ENCODE measurements at places on chromosomes 12 and 14. TPM values are rescaled to one million over a fixed set of nuclear protein-coding genes. Genes with fewer than 3 reads are reported as not detected.

C12orf54 gene
- total RNA-seq, result not detected

CIROP gene
- total RNA-seq, result not detected

ATL1 gene
- total RNA-seq, result 3.1 TPM

MUCL1 gene
- not detected for total RNA-seq

OTOGL gene
- 0.05 TPM for total RNA-seq

AKAP3 gene
- total RNA-seq, result 1.6 TPM

CABP1 gene
- 0.14 TPM for total RNA-seq

C3AR1 gene
- total RNA-seq, result not detected

HOXC12 gene
- not detected for total RNA-seq

SENP1 gene
- total RNA-seq, result 15.6 TPM

C14orf132 gene
- 2.6 TPM for total RNA-seq

SYCP3 gene
- total RNA-seq, result not detected

PPFIA2 gene
- total RNA-seq, result 0.07 TPM

TBX3 gene
- total RNA-seq, result 1.4 TPM

DNA sequence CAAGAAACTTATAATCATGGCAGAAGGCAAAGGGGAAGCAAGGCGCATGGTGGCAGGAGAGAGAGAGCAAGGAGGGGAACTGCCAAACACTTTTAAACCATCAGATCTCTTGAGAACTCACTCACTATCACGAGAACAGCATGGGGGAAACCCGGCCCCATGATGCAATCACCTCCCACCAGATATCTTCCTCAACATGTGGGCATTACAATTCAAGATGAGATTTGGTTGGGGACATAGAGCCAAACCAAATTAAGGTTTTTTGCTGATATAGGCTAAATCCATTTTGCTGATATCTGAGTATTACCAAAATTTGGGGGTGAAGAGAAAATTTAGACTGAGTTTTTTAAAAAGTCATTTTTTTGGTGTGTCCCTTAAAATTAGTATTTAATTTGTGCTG, 54.9 kb upstream of the TMX1 start:
- no peaks in the 10 kb centered on the region for H3K36me3 ChIP-seq
- no peaks in the 10 kb centered on the region for H3K4me1 ChIP-seq
- DNase-seq, result no peak

DNA sequence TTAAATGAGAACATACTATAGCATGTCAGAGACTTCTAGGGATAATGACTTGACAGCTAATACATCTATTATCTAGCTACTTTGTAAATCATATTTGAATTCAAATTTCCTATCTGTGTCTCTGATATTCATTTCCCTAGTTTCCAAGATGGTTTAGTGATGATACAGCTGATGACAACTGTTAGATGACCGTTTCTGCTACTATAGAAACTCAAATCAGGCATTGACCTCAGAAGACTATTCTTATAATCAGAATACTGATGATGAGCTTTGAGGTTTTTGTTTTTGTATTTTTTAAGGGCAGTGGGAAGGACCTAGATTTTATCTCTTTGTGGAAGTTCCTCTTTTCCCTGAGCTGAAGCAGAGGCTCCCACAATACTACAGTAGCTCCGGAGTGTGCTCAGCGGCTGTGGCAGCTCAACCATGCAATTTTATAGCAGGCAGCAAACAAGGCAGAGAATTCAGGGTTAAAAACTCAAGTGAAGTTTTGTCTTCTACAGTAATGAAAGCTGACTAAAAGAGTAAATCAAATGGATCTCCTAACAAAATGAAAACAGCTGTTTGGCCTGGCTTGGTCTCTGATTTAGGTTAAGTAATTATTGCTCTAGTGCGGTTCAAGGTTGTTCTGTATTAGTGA, 145.1 kb downstream of the SLC25A21 start:
- no peak overlapping the region for H3K27ac ChIP-seq
- no peaks in the 10 kb centered on the region for H3K27me3 ChIP-seq
- H3K4me1 ChIP-seq, result no peaks in the 10 kb centered on the region
- no peaks in the 10 kb centered on the region for H3K36me3 ChIP-seq
- no peak overlapping the region for H3K4me3 ChIP-seq

- no peak overlapping the region for H3K4me3 ChIP-seq
- DNase-seq, result no peak
- H3K27me3 ChIP-seq, result no peaks in the 10 kb centered on the region
- H3K27ac ChIP-seq, result no peak overlapping the region
Observed at GRCh38 chr12:78167510-78167909, 336.8 kb downstream of the NAV3 start.

- no peaks in the 10 kb centered on the region for H3K4me1 ChIP-seq
- no peak overlapping the region for H3K4me3 ChIP-seq
- H3K27me3 ChIP-seq, result peaks cover 21% of the 10 kb centered on the region
- DNase-seq, result peak; percentile 84
Observed at GRCh38 chr12:57124261-57124877, 3.9 kb upstream of the LRP1 start.

DNA sequence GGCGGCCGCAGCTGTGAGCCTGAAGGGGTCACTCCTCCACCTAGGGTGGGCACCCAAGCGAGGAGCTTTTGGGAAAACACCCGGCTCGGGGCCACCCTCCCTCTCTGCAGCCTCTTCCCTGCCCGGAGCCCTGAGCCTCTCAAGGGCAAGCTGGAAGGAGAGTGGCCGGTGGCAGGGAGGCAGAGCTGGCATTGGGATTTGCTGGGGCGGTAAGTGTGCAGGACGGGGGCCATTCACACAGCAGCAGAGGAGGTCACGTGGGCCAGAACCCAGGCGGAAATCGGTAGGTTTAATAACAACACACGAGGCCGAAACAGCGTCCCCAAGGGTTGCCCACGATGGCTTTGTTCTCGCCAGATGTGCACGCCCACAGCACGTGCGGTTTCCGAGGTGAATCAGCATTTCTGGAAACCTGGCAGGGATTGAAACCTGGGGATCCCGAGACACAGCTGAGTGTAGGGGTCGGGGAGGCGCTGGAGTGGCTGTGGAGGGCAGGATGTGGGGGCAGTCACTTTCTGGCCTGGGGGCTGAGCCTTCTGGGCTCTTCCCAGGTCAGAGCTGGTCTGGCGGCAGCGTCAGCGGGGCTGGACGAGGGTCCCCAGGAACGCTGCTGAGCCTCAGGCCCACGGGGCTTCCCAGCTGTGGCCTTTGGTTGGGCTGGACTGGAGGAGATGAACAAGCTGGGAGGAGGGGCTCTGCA, 23.5 kb downstream of the NOC4L start:
- peaks cover 9% of the 10 kb centered on the region for H3K4me1 ChIP-seq
- peaks cover 12% of the 10 kb centered on the region for H3K36me3 ChIP-seq
- no peak overlapping the region for H3K27ac ChIP-seq
- no peak for DNase-seq
- H3K4me3 ChIP-seq, result no peak overlapping the region

GRCh38 chr12:97754306-97754705, 291.7 kb downstream of the RMST start:
- no peak overlapping the region for H3K27ac ChIP-seq
- no peaks in the 10 kb centered on the region for H3K36me3 ChIP-seq
- no peak for DNase-seq
- H3K4me3 ChIP-seq, result no peak overlapping the region
- peaks cover 19% of the 10 kb centered on the region for H3K4me1 ChIP-seq

DNA sequence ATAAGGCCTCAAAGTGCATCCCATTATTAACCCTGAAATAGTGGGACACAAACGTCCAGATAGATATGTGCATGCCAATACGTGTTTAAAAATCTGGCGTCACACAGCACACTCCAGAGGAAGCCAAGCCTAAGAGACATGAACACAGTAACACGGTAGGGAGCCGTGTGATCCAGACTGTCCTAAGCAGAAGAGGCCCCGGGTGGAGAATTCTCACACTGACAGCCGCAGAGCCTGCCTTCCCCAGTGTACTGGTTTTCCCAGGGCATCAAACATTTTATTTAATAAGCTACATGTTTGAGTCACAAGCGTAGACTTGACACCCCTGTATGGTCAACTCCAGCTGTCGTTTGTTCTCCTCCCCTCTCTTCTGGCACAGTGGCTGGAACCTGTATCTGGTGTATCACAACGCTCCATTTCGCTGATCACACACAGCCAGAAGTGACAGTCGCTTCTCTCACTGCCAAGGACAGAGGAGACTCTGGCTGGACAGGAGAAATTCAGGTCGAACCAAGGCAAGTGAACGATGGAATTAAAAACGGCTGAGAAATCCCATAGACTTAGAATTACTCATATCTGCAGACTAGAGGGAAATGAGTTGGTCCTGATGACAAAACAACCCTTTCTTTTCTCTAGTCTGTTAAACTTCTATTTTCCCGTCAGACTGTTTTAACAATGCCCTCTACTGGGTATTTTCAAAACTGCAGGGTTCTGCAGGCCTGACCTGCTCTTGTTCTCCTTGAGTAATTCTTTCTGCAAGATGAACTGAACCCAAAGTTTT, 359.9 kb downstream of the RGS6 start:
- no peaks in the 10 kb centered on the region for H3K4me1 ChIP-seq
- no peaks in the 10 kb centered on the region for H3K36me3 ChIP-seq
- peaks cover 42% of the 10 kb centered on the region for H3K27me3 ChIP-seq
- H3K4me3 ChIP-seq, result no peak overlapping the region
- no peak overlapping the region for H3K27ac ChIP-seq

DNA sequence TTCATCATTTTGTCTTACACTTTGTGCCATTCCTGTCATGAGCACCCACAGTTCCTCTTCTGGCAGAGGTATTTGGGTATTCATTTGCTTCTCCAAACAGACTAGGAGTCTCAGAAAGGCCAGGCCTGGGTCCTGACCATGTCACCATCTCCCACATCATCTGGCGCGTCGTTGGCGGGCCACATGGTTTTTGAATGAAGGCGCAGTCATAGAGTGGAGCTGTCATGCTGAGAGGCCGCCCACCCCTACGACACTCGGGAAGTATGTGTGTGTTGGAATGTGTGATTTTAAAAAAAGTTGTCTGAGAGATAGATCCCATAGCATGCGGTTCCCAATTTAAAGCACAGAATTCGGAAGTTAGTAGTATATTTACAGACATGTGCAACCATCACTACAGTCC, 15.6 kb upstream of the TTC7B start:
- H3K27ac ChIP-seq, result no peak overlapping the region
- peaks cover 12% of the 10 kb centered on the region for H3K36me3 ChIP-seq
- H3K4me3 ChIP-seq, result no peak overlapping the region
- no peaks in the 10 kb centered on the region for H3K4me1 ChIP-seq
- DNase-seq, result no peak

DNA sequence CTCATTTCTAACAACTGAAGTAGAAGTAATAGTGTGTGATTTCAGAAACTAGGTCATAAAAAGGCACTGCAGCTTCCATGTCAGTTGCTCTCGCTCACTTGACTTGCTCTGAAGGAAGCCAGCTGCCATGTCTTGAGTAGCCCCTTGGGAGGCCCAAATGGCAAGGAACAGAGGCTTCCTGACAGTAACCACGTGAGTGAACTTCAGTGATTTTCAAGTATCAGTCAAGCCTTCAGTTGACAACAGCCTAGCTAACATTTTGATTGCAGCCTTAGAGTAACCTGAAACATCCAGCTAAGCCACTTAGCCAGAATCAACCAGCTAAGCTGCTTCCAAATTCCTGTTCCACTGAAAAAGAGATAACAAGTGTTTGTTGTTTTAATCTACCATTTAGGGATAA, 26.7 kb downstream of the TOGARAM1 start:
- no peak overlapping the region for H3K4me3 ChIP-seq
- no peaks in the 10 kb centered on the region for H3K36me3 ChIP-seq
- no peaks in the 10 kb centered on the region for H3K27me3 ChIP-seq
- H3K4me1 ChIP-seq, result no peaks in the 10 kb centered on the region
- no peak for DNase-seq

DNA sequence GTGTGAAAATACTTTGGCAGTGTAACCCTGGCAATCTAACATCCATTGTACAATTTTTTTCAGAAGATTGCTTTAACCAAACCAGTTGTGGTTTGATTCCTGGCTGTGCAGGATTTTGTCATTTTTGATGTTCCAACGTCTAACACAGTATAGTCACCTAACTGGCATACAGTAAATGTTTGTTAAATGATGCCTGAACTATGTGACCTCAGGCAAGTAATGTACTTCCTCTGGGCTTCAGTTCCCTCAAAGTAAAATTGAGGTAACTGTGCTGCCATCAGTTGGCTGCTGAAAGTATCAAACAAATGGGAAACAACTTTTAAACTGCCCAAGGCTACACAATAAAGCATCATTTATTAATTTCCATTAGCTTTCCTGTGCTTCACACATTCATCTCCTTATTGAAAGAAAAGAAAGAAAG, 4.3 kb downstream of the TM7SF3 start:
- no peak for DNase-seq
- peaks cover 21% of the 10 kb centered on the region for H3K4me1 ChIP-seq
- H3K27ac ChIP-seq, result no peak overlapping the region
- H3K36me3 ChIP-seq, result peaks cover 12% of the 10 kb centered on the region

DNA sequence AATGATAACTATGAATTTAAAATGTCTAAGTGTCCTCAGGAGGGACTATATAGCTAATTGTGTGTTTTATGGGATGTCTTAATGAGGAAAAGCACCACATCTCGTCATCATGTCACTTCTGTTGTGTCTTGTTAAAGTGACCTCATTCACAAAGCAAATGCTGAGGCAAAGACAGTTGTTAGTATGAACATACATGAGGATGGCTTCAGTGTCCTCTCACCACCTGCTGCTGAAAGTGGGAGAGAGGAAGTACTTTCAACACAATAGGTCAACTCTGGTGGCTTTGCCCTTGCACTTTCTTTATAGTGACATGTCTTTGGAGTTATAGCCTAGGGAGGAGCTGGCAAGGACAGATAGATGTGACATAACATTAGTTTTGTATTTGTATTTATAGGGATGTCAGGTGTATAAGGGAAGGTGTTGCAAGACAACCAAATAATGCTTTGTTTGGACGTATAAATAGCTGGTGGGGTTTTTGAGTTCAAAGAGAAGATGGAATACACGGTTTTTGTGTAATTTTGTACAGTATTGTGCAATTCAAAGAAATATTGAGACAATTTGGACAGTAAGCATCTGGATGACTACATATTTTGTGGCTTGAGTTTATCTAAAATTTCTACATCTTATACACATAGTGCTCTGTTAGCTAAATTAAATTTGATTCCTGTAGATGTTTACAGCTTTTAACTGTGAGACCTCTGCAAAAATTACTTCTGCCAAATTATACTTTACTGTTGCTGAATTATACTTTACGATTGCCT, 131.7 kb upstream of the ATP2B1 start:
- no peak overlapping the region for H3K4me3 ChIP-seq
- H3K4me1 ChIP-seq, result no peaks in the 10 kb centered on the region
- H3K36me3 ChIP-seq, result no peaks in the 10 kb centered on the region
- no peak overlapping the region for H3K27ac ChIP-seq
- no peak for DNase-seq

- no peak overlapping the region for H3K27ac ChIP-seq
- H3K4me3 ChIP-seq, result no peak overlapping the region
- no peaks in the 10 kb centered on the region for H3K27me3 ChIP-seq
- H3K4me1 ChIP-seq, result peaks cover 21% of the 10 kb centered on the region
Observed at GRCh38 chr14:93232159-93232558, 25.1 kb downstream of the UBR7 start.

DNA sequence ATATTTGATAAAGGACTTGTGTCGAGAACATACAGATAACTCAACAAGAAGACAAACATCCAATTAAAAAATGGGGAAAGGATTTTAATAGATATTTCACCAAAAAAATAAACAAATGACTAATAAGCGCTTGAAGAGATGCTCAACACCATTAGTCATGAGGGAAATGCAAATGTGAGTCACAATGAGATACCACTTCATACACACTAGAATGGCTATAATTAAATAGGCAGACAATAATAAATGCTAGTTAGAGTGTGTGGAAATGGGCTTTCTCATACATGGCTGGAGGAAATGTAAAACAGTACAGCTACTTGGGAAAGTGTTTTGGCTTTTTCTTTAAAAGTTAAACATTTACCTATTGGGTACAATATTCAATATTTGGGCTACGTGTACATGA, 34.8 kb downstream of the DLK1 start:
- H3K36me3 ChIP-seq, result no peaks in the 10 kb centered on the region
- H3K4me3 ChIP-seq, result no peak overlapping the region
- DNase-seq, result no peak
- H3K4me1 ChIP-seq, result peaks cover 14% of the 10 kb centered on the region
- peaks cover 22% of the 10 kb centered on the region for H3K27me3 ChIP-seq
- peak overlapping the region; percentile 48 for H3K27ac ChIP-seq
